ENCODE measurements at places on chromosomes 13 and 19.

DNA sequence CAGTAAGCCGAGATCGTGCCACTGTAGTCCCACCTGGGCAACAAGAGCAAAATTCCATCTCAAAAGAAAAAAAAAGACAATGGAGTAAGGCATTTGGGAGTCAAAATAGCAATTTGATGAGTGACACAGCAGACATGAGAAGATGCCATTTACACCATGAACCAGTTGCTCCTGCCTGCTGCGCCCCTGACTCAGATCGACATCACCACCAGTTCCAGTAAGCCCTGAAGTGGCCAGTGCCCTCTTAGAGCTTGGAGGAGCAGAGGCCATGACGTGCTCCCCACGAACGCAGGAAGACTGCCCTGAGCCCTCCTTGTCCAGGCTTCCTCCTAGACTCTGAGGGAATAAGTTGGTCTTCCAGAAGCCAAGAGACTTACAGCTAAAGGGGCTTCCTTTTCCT lies 339.2 kb downstream of the MYO16 start:
- DNase-seq, result no peak

GRCh38 chr19:55018216-55018615 lies 19.8 kb downstream of the GP6 start:
- DNase-seq, result no peak

- DNase-seq, result no peak
Measured at GRCh38 chr13:39961036-39961435, 305.6 kb downstream of the COG6 start.

GRCh38 chr19:1471515-1472160 lies 7.4 kb downstream of the C19orf25 start:
- DNase-seq, result no peak

GRCh38 chr13:50708461-50708860 lies 135.0 kb downstream of the DLEU7 start:
- DNase-seq, result no peak

- no peak for DNase-seq
Measured at GRCh38 chr13:23652909-23653726, 82.9 kb downstream of the TNFRSF19 start.

- DNase-seq, result no peak
Measured at GRCh38 chr13:44101347-44102083, 221.8 kb downstream of the LACC1 start.

DNA sequence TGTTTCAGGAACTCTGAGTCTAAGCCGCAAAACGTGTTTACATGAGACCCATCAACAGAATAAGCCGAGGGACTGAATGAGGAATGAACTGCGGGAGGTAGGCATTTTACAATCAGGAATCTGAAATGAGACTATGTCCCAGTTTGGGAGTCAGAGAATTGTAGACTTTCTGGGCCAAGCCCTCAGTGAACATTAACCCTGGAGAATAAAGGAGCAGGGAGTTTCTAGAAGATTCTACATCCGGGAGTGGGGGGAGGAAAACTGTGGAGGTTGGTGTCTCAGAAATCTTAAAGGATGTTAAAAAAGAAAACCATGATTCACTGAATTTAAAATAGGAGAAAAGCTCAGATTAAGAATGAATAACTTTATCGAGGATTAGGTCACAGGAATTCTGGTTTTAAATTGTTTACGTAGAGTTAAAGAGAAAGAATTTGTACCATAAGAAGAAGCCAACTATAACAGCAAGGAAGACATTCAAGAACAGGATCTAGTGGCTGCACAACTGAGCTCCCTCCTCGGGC lies 18.5 kb downstream of the RFX2 start:
- no peak for DNase-seq

- no peak for DNase-seq
Measured at GRCh38 chr13:106569233-106570095, 1.5 kb upstream of the ARGLU1 start.

DNA sequence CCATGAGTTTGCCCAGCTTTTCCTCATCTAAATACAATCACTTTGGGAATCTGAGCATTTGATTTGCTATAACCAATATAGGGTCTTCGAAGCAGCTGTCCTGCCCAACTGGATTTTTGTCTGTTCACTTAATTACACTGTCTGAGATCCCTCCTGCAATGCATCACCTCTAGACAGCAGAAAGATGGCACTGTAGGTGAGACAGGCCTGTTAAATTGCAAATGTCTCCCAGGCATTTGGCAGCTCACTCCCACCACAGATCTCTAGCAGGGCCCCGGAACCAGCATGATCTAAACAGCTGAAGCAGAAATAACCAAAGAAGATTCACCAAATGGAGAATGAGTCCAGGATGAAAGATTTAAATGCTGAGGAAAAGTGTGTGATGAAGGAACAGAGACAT lies 41.9 kb upstream of the SERPINE3 start:
- no peak for DNase-seq

GRCh38 chr19:52991484-52991883 lies 22.2 kb upstream of the ERVV-1 start:
- DNase-seq, result no peak

GRCh38 chr13:75296641-75297040 lies 185.3 kb downstream of the TBC1D4 start:
- DNase-seq, result no peak

- DNase-seq, result no peak
Measured at GRCh38 chr13:105573136-105573535, 962.3 kb downstream of the EFNB2 start.

DNA sequence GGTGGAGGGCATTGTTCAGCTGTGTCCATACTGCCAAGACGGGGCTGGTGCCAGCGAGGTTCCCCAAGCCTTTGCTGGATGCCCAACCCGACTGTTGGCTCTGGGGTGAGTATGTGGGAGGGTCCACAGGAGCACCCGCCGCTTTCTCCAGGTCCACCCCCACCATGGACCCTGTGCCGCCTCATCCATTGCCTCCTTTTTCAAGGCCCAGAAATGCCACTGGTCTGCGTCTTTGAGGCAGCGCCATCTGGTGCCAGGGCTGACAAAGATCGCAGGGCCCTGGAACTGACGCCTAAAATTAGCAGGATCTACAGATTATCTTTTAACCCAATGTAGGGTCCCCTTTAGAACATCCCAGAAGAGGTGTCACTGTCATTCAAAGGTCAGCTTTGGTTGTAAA lies 34.6 kb downstream of the NFIX start:
- no peak for DNase-seq

DNA sequence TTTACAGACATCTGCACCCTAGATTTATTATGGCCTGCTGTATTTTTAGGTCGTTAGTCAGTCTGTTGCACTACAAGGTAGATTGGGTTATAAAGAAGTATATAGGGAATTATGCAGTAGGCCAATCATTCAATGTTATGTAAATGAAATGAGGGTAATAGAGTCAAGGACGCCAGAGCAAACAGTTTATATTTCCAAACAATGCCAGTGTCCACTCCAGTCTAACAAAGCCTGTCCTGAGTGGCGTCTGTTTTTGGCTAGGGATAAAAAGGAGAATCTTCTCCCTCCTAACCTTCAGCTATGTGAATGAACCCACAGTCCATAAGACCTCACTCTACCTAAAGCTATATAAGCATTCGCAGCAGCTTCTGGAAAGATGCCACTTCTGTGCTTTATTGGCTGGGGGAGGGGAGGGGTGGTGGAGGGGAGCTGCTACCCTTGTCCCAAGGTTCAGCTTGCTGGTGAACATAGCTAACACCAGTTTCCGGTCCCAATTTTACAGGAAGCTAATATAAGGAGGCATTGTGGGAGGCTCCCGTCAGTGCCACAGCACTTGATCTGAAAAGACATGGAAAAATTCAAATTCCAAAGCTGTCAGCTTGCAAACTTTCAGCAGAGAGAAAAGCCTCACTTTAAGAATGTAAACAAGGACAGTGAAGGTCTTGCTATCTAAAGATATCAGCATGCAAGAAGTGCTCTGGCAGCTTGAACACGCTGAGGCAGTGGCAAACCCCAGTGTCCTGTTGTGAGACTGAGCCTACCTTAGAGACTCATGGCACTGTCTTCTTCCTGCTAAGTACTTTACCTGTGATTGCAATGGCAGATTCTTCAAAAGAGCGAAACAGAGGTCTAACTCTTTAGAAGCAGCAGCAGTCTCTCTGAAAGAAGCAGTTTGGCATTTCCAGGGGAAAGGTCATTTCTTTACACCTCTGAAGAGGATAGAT lies 369.9 kb downstream of the PCDH9 start:
- DNase-seq, result no peak

DNA sequence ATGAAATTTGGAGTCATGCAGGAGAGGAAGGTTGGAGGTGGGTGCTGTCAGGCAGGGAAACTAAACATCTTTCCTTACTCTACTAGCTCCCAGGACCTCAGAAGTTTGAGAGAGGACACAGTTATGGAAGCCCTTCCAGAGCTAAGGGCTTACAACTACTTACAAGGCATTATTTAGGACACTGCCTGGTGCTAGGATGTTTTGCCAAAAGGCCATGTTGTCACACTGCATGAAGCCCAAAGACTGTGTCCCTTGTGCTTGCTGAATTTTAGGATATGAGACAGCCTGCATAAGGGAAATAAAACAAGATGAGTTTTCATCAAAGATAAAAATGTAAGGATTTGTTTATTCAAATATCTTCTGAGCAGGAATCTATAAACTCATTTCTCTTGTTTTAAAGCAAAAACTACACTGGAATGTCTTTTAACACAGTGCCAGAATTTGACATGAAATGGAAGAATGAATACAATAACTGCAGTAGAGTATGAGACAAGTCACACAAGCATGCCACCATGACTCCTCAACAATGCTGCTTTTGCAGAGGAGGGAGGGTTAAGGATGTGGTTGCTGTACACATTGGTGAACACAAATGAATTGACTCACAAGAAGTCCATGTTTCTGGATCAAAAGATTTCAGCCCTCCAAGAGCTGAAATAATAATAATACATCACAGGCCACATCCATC lies 258.4 kb downstream of the SPRY2 start:
- no peak for DNase-seq

DNA sequence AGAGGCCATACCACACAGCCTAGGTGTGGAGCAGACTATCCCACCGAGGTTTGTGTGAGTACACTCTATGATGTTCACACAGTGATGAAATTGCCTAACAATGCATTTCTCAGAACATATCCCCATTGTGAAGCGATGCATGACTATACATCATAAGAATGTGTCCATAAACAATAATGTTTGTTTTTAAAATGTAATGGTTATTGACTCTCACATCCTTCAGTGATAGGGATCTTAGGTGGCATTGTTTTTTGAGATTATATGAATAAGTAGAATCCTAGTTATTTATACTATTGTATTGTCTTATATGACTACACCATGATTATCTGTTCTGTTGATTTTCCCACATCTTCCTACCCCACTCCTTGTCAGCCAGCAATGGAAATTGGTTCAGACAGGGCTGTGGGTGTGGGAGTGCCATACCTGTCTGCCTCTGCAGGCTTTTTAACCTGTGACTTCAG lies 13.6 kb downstream of the CCNA1 start:
- no peak for DNase-seq

GRCh38 chr19:37980419-37981170 lies 73.6 kb downstream of the SIPA1L3 start:
- no peak for DNase-seq

GRCh38 chr19:17751103-17751911 lies at the start of gene FCHO1:
FCHO1 (plus strand) TSS chr19:17751477; CDS start chr19:17755165, 3,688 bp downstream.
- no peak for DNase-seq

DNA sequence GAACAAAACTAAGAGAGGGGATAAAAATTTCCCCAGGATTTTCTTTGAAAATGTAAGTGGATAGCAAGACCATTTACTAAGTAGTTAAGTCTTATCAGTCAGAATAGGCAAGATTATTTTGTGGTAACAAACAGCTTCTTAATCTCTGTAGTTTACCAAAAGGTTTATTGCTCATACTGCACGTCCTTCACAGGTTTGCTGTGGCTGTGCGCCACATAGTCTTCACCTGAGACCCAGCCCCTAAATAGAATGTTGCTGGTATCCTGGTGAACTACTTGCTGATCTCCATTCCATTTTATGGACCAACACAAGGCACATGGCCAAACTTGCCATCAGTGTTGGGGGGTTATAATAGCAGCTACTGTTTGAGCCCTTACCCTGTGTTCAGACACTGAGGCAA lies 44.6 kb downstream of the FNDC3A start:
- DNase-seq, result no peak

DNA sequence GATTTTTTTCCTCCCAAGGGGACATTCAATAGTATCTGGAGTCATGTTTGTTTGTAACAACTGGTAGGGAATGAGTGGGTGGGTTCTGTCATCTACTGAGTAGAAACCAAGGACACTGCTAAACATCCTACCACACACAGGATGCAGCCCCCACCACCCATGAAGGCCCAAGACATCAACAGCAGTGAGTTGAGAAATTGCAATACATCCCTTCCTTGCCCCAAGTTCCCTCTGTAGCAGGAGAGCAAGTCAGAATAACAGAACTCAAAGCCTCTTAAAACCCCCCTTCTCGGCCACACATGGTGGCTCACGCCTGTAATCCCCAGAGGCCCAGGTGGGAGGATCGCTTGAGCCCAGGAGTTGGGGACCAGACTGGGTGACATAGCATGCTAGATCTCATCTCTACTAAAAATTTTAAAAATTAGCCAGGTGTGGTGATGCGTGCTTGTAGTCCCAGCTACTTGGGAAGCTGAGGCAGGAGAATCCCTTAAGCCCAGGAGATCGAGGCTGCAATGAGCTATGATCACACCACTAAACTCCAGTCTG lies 2.4 kb upstream of the CYP2F1 start:
- DNase-seq, result no peak

DNA sequence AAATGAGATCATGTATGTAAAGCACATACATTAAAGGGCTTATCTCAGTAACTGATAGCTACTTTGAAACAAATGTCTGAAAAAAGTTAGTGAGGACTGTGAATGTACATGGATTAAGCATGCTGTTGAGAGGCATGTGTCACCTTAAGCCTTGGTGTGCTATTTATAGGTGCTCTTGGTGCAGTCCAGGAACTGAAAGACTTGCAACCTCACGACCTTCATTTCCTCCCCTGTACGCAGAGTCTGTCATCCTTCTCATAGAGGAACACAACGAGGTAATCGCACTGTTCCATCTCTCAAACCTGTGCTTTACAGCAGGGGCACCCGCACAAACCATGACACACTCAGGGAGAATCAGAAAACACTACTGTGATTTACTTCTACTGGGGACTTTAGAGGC lies 65.6 kb downstream of the UFM1 start:
- no peak for DNase-seq

- DNase-seq, result no peak
Measured at GRCh38 chr19:38736036-38736412, 8.2 kb downstream of the CAPN12 start.

DNA sequence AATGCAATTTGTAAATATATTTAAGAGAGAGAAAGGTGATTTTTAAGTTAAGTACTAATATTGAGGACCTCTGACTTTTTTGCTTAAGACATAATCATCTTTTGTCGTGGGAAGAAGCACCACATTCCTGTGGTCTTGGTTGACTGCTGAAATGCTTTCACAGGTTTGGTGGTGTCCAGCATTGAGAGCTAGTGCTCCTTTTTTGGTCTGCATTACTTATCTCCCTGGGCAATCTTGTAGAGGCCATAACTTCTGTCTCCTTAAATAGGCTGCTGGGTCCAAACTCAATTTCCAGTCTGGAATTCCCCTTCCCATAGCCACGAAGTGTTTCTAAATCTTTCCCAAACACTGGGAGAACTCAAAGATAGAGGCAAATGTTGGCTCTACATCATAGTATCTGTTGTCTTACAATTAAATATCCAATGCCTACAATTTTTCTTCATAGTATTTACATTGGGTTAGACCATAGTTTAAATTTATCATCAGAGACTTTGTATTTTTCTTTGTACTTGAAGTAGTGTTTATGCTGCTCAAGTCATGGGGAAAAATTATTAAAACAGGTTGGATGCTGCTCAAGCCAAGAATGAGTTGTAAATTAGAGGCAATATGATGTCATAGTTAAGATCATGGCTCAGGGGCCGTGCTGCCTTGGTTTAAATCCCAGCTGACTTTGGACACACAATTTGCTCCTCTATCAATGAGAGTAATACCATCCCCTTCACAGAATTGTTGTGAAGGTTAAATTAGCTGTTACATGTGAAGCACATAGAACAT lies 105.6 kb downstream of the POSTN start:
- no peak for DNase-seq

Data from vagina (tissue), 2 donors.